ENCODE measurements at places on chromosomes 3 and 15.

DNA sequence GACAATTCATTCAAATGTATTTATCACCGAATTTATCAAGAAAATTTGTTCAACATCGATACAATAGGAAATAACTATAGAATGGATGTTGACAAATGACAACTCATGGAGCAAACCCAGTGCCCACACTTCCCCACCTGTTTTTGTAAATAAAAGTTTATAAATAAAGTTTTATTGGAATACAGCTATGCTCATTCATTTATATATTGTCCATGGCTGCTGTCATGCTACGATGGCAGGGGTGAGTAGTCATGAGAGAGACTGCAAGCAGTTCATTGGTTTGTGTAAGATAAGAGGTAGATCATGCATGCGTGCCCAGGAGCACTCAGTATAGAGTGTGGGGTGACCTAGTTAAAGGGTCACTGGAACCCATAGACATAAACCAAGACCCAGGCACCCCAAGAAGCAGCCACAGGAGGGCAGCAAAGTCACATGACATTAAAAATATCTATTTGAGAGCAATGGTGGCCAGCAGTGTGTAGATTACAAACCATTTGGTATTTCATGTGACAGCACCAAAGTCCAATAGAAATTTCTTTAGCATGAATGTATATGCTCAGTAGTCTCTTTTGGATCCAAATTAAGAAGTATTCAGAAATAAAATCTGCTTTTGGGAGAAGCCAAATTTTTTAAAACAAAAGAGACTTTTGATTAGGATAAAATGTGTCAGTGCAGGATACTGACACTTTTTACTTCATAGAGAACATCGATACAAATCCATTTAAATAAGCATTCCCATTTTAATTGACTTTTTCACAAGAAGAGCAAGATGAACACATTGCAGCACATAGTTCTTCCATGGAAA, 794.8 kb downstream of the MCTP2 start:
- peaks cover 3% of the 10 kb centered on the region for H3K27me3 ChIP-seq
- no peaks in the 10 kb centered on the region for H3K36me3 ChIP-seq
- no peak overlapping the region for H3K27ac ChIP-seq
- DNase-seq = no peak
- H3K4me3 ChIP-seq = no peak overlapping the region

DNA sequence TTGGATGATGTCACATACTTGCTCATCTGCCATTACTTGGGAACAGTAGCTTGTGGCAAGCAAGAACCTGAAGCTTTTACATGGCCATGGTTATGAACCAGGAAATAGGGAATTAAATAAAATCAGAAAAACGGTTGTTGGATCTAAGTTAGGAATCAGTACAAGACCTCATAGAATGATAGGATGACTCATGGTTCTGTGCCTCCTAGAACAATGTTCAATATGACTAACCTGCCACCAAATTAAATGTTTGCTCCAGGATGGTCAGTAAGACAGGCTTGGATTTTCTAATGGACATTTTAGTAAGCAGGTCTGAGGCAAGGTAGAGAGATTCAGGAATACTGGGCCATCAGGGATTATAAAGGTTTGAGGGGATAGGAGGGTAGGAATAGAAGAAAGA, 218.9 kb downstream of the PLOD2 start:
- H3K4me1 ChIP-seq = no peaks in the 10 kb centered on the region
- no peak for DNase-seq
- no peak overlapping the region for H3K27ac ChIP-seq
- no peaks in the 10 kb centered on the region for H3K27me3 ChIP-seq
- no peaks in the 10 kb centered on the region for H3K36me3 ChIP-seq

- no peak overlapping the region for H3K4me3 ChIP-seq
- H3K27ac ChIP-seq = no peak overlapping the region
- H3K27me3 ChIP-seq = peaks cover 19% of the 10 kb centered on the region
- DNase-seq = no peak
- H3K36me3 ChIP-seq = no peaks in the 10 kb centered on the region
Observed at GRCh38 chr3:99716463-99716995, 78.1 kb downstream of the COL8A1 start.

GRCh38 chr3:73652896-73653295, 28.2 kb upstream of the PDZRN3 start:
- no peak overlapping the region for H3K27ac ChIP-seq
- no peak overlapping the region for H3K4me3 ChIP-seq
- no peaks in the 10 kb centered on the region for H3K4me1 ChIP-seq
- H3K27me3 ChIP-seq = no peaks in the 10 kb centered on the region
- no peaks in the 10 kb centered on the region for H3K36me3 ChIP-seq
- DNase-seq = no peak

DNA sequence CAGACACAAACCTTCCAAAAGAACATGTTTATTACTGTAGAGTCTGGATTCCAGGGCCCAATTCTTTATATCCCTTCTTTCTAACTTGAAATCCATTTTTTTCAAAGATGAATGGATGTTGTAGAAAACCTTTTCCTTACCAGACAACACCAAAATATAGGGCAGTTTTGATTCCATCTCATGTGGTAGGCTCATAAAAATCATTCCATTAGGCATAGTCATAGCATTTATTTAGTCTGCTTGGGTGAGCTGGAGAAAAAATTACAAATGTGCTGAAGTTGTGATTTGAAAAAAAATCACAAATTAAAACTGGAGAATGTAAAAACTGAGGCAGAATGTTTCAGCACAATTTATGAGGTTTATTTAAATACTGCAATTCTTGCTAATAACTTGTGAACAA, 199.3 kb upstream of the TBC1D5 start:
- no peaks in the 10 kb centered on the region for H3K4me1 ChIP-seq
- H3K27me3 ChIP-seq = peaks cover 12% of the 10 kb centered on the region
- no peaks in the 10 kb centered on the region for H3K36me3 ChIP-seq
- no peak overlapping the region for H3K27ac ChIP-seq

DNA sequence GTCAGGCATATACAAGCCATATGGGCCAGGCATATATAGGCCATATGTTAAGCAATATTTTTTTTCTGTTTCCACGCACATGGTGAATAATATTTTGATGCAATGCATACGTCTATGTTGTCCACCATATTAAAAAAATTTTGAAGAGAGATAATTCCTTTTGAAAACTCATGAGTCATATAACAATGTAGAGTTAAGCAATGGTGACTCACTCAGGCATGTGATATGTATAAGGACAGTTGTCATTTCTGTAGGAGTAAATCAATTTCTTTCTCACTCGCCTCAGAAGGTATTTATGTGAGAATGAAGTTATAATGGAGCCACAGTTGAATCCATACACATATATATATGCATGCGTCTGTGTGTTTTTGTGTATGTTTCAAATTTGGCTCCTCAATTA, 272.6 kb downstream of the EPHA3 start:
- no peaks in the 10 kb centered on the region for H3K36me3 ChIP-seq
- no peak for DNase-seq
- H3K4me1 ChIP-seq = no peaks in the 10 kb centered on the region

DNA sequence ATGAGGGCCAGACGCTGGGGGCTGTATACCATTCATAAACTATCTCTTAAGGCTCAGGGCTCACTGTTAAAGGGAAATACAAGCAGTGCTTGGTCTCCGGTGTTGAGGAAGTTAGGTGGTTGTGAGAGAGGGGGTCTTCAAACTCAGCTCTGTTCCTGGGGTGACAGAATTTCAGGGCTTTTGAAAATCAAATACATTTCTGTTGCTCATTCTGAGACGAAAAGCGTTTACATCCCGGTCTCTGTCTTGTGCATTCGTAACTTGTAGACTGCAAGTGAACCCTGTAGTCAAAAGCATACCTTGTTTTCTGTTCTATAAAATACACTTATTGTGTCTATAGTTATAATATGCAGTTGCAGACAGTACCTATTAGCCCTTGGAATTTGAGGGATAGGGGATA, 1.7 kb downstream of the SLCO3A1 start:
- no peaks in the 10 kb centered on the region for H3K27me3 ChIP-seq
- H3K36me3 ChIP-seq = no peaks in the 10 kb centered on the region
- no peak for DNase-seq
- H3K4me3 ChIP-seq = peak overlapping the region; percentile 75

DNA sequence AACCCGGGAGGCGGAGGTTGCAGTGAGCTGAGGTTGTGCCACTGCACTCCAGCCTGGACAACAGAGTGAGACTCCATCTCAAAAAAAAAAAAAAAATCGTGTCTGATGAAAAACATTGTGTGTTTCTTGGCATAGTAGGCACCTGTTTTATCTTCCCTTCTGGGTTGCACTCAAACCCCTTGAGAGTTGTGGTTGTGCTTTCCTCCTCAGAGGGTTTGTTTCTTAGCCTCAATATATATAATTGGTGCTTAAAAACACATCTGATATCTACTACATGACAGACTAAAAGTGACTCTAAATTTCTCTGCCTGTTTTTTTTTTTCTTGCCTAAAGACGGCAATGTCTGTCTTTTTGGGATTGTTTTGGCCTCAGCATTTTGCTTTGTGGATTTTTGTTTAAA, 7.6 kb downstream of the NR1D2 start:
- peaks cover 66% of the 10 kb centered on the region for H3K4me1 ChIP-seq
- DNase-seq = no peak
- peaks cover 22% of the 10 kb centered on the region for H3K36me3 ChIP-seq
- no peak overlapping the region for H3K27ac ChIP-seq
- H3K4me3 ChIP-seq = no peak overlapping the region

DNA sequence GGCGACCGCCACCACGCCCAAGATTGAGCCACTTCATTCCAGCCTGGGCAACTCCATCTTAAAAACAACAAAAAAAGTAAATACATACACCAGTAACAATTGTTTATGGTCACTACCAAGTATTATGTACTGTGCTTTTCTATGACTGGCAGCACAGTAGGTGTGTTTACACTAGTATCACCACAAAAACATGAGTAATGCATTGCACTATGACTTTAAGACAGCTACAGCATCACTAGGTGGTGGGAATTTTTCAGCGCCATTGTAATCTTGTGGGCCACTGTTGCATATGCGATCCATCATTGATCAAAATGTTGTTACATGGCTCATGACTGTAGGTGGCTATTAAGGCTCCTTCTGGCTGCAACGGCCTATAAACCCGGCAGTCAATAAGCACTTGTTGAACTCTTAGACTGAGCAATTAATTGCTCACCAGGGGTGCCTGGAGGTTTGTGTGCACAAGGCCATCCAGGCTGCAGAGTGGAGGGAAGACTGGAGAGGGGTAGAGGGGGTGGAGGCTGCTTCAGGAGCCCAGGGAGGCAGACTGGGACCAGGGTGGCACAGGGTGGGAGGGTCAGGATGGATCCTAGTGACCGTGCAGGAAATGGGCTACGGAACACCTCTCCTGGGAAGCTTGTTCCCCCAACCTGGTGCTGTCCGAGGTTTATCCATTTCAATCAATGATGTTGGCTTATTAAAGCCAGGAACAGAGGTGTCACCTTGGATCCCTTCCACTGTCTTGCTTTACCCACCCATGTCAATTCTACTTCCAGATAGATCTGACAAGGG, 17.9 kb upstream of the COPG1 start:
- H3K36me3 ChIP-seq = no peaks in the 10 kb centered on the region
- H3K27me3 ChIP-seq = no peaks in the 10 kb centered on the region
- H3K4me3 ChIP-seq = no peak overlapping the region

- H3K27ac ChIP-seq = no peak overlapping the region
- DNase-seq = no peak
- no peak overlapping the region for H3K4me3 ChIP-seq
- no peaks in the 10 kb centered on the region for H3K4me1 ChIP-seq
- no peaks in the 10 kb centered on the region for H3K27me3 ChIP-seq
- H3K36me3 ChIP-seq = no peaks in the 10 kb centered on the region
Observed at GRCh38 chr3:154602241-154602640, 172.3 kb upstream of the GPR149 start.

DNA sequence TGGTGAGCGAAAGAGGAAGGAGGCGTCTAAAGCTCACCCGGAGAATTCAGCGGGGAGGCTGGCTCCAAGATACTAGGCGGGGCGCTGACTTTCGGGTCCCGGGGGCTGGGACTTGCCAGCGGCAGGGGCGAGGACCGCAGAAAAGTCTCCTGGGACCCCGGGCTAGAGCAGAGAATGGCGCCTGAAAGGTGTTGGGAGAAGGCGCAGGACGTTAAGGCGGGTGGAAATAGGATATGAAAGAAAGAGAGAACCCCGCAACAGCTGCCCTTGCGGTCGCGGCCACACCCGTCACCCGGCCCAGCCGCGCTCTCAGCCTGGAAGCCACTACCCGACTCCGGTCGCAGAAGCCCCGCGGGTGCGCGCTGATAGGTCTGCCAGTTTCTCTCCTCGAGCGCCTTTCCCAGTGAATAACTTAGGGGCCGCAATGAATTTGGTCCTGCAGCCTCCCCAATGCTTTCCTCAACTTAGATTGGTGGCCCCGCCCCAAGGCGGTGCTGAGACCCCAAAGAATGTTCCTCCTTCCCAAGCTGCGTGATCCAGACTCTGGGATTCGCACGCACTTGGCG, 604 bp downstream of the LTK start:
- H3K27ac ChIP-seq = no peak overlapping the region
- DNase-seq = peak; percentile 52
- peak overlapping the region; percentile 58 for H3K4me3 ChIP-seq
- peaks cover 25% of the 10 kb centered on the region for H3K36me3 ChIP-seq
- peaks cover 37% of the 10 kb centered on the region for H3K27me3 ChIP-seq

DNA sequence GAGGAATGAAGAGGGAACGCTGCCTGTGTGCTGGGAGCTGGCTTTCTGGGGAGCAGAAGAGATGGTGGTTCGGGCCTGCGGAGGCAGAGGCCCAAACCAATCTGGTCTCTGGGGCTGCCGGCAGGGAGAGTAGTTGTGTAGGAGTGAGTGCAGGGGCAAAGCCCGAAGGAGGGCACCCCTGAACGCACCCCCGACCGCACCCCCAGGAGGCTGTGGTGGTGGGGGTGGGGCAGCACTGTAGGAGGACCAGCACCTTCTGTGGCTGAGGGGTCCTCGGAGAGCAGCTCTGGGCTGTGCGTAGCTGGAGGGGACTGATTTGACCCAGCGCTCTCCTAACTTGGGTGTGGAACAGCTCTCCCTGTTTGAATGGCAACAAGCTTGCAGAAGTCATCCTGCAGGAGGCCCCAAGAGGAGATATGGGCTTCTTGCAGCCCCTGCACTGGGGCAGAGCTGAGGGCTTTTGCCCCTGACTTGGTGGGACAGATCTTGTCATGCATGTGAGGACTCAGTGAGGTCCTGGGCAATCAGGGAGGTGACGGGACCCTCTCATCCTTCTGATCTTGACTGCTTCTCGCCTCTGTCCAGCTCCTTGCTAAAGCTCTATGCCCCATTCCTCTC, 26.1 kb downstream of the C15orf39 start:
- peaks cover 15% of the 10 kb centered on the region for H3K27me3 ChIP-seq
- no peak overlapping the region for H3K4me3 ChIP-seq
- no peak for DNase-seq
- no peaks in the 10 kb centered on the region for H3K36me3 ChIP-seq

DNA sequence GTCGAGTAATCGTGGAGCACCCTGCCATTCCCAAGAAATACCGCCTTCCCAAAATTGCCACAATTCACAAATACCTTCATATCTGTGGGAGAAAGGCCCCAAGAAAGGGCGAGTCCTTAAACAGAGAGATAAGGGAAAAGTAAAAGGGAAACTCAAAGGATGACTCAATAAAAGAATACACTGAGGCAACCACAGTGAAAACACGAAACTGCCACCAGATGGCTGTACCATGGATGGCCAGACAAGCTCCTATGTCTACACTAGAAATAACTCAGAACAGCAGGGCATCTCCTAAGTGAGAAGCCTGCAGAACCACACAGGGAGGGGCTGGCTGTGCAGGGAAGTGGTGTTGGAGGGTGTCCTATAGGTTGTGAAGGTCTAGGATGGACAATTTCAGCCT, 25.0 kb downstream of the SRGAP3 start:
- H3K4me3 ChIP-seq = no peak overlapping the region
- no peak for DNase-seq
- no peaks in the 10 kb centered on the region for H3K27me3 ChIP-seq
- H3K36me3 ChIP-seq = no peaks in the 10 kb centered on the region

Measured in activated T-cell treated with anti-CD3 and anti-CD28 coated beads, Interleukin-2, amount 50 U/mL, for 24 hours (primary cell).